Activated T-helper 2 cell treated with anti-CD3 and anti-CD28 coated beads, Interferon-gamma antibody, Interleukin-2, Interleukin-4, amounts not matched to agents 10 μg/mL and 5 μg/mL and 100 μg/mL, durations not matched to agents 14 hours and 24 hours and 36 hours (primary cell): ENCODE measurements at places on chromosomes 3 and 15. TPM values are rescaled to one million over a fixed set of nuclear protein-coding genes. Genes with fewer than 3 reads are reported as not detected.

The WDR82 gene
- total RNA-seq = 101 and 103 TPM in 2 replicates

The OXTR gene
- 0.90 and 1.5 TPM in 2 replicates for total RNA-seq

The GRIP2 gene
- total RNA-seq = not detected in 2 replicates

The SCN5A gene
- not detected in 2 replicates for total RNA-seq

The EXOG gene
- total RNA-seq = 13.7 and 14.0 TPM in 2 replicates
